ENCODE measurements at places on chromosomes 7 and 10.
A peak's percentile ranks its signal among the peaks of the same experiment; 100 is the strongest.

GRCh38 chr10:133067149-133068105 lies 20.3 kb upstream of the ADGRA1 start:
- DNase-seq = no peak

DNA sequence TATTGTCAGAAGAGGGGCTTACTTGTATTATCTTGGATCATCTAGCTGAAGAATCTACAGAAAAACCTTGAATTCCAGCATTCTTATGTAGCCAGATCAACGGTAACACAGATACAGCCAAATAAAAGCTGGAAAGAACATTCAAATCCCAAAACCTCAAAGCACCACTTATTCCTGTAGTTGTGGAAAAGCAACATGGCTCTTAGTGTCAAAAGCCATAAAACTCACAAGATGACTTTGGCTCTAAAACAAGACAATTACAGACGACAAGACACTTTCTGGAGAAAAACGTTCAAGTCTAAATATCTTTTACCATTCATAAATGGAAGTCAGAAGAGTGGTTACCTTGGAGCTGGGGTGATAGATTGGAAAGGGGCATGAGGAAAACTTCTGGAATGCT lies 173.0 kb downstream of the HERPUD2 start:
- no peak for DNase-seq

DNA sequence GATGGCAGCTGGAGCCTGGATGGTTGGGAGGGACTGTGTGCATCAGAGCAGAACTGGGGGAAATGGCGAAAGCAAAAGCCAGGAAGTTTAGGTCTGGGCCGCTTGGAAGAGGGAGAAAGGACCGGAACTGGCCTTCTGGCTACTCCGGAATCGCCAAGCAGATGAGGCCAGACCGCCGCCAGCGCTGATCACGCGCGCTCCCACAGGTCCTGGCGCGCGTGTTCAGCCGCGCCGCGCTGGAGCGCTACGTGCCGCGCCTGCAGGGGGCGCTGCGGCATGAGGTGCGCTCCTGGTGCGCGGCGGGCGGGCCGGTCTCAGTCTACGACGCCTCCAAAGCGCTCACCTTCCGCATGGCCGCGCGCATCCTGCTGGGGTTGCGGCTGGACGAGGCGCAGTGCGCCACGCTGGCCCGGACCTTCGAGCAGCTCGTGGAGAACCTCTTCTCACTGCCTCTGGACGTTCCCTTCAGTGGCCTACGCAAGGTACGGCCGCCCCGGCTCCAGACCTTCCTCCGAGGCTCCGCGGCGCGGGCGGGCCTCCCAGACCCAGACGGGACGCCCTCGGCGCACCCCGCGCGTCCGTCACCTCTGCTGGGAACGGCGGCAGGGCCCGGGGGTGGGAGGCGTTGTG lies 2.0 kb downstream of the CYP26C1 start:
- peak; percentile 29 for DNase-seq

DNA sequence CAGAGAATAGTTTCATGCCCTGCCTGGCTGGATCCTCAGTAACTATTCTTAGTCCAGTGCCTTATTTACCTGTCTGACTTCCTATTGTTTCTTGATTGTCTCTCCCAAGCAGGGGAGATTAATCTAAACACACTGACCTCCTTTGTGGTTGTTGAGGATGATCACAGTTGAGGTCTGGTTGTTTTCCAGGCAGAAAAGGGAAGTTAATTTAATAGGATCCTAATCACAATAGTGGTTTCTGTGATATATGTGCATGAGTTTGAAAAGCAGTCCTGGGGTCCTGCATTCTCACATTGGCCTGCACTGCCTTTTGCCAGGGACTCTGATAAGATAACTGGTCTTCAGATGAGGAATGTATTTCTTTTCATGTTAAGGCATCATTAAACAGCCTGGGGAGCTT lies 130.1 kb downstream of the SND1 start:
- no peak for DNase-seq

DNA sequence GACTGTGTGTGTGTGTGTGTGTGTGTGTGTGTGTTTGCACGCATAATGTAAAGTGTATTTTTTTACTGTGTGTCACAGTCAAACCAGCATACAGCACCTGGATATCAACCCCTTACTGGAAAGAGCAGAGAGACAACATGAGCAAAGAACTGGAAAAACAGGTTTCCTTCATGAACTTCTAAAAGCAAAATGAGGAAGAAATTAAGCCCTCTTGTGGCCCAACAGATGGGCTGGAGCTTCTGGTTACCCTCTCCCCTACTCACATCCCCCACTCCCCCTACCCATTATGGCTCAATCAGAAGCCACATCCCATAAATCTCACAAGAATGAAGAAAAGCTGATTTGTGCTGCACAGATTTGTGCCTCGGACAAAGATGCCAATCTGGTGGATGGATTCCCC lies 36.2 kb downstream of the PDE1C start:
- no peak for DNase-seq
